ENCODE measurements at places on chromosomes 1 and 21.

DNA sequence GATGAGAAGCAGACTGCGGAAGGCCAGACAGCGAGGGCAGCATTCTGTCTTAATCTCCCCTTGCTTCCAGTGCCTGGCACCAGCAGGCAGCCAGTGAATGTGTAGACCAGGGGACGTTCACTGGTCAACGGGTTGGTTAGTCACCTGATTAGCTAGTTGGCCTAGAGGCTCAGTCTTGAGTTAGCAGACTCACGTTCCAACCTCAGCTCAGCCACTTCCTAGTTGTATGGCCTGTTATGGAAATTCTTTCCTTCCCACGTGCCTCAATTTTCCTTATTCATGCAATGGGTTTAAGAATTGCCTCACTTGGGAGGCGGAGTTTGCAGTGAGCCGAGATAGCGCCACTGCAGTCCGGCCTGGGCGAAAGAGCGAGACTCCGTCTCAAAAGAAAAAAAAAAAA, 249.6 kb upstream of the TMEM51 start:
- no peak for ATAC-seq

DNA sequence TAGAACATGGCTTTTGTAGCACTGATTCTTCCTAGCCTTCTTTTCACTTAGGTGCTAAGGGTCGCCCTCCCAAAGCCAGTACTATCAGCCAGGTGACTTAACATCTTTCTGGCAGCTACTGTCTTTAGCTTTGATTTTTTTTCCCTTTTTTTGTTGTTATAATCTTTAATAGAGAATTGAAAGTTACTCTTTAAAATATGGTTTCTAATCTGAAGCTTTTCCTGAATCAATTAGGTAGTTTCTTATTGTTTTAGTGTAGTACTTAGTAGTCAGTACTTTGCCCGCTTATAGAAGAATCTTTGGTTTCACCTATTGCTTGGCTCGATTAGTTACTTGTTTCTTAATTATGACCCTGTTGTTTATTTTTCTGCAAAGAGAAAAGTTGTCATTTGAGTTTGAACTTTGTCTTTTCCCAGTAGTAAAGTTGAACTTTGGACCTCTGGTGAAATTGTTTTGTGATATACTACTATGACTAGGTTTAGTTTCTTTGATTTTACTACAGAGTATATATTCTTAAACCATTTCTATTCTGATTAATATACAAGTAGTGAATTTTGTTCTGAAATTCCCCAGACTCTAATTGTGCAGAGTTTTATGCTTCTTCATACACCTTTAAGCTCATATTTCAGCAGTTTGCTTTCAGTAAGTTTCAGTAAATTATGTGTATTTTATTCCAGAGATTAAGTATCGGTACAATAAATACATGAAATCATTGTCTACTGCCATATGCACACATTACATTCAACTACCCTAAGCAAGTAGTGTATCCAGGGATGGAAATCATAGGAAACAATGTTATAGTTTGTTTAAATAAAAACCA, 3.9 kb downstream of the MAGI3 start:
- ATAC-seq, result no peak

- no peak for ATAC-seq
Observed at GRCh38 chr1:204113896-204114295, 37.9 kb downstream of the ETNK2 start.

DNA sequence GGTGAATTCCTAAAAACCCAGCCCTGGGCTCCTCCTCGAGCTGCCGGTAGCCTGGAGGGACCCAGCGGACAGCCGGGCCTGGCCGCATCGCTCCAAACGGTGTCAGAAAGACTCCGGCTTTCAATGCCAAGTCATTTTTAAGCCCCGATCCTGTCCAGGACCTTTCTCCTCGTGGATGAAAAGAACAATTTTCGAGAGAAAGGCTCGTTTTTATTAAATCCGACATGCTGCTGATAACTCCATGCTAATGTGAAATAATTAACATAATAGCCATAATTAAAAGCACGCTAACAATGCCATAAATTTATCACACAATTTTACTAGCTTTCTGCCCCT, 4.6 kb upstream of the FOXD3 start:
- no peak for ATAC-seq

GRCh38 chr1:75265792-75266191, 131.6 kb downstream of the LHX8 start:
- no peak for ATAC-seq

GRCh38 chr1:233237647-233238046, 57.9 kb downstream of the PCNX2 start:
- no peak for ATAC-seq
